ENCODE measurements at places on chromosomes 4 and X.

DNA sequence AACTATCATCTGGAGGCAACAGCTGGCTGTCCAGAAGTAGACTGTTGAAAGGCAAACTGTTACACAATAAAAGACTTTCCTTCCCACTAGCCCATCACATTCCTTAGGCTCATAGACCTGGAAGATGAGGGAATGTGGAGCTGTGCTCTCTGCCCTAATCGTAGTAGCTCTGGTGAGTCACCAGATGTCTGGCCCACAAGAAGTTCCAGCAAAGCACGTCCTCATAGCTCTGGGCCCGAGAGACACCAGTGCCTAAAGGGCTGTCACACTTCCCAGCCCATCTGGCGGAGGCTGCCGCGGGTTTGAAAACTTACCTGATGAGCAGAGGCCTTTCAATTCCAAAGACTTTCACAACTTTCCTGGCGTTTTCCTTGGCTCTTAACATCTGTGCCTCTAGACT lies 81.7 kb upstream of the STOX2 start:
- peak; percentile 10 for DNase-seq

- DNase-seq, result no peak
Measured at GRCh38 chr4:157674699-157675098, 454.2 kb downstream of the GRIA2 start.

DNA sequence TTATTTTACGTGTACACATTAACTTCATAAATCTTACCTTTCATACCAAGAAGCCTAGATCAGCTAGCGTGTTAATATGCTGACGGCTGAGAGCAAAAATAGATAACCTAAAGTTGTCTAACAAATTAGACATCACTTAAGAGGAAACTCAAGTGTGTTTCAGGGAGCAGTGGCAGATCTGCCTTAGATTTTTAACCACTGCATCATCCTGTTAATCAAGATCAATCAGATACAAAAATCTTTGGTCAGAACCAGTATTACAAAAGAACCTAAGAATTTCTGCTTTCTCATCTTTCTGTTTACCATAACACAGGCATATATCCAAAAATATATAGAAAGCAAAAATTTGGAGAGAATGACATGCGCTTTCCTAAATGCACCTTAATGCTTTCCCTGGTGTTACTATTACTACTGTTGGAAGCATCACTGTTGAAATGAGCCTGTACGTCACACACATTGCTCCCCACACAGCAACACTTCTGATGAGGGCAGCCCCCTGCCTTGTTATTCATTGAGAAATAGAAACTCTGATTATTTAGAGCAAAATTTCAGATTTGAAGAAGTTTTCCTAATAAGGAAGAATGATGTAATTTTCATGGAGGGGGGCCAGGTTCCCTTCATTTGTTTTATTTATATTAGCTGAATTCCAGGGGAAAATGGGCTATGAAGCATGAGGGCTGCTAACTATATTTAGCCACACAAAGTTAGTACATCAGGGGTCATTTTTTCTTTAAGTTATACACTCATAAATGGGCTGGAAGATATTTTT lies 152.3 kb downstream of the CBR4 start:
- no peak for DNase-seq

DNA sequence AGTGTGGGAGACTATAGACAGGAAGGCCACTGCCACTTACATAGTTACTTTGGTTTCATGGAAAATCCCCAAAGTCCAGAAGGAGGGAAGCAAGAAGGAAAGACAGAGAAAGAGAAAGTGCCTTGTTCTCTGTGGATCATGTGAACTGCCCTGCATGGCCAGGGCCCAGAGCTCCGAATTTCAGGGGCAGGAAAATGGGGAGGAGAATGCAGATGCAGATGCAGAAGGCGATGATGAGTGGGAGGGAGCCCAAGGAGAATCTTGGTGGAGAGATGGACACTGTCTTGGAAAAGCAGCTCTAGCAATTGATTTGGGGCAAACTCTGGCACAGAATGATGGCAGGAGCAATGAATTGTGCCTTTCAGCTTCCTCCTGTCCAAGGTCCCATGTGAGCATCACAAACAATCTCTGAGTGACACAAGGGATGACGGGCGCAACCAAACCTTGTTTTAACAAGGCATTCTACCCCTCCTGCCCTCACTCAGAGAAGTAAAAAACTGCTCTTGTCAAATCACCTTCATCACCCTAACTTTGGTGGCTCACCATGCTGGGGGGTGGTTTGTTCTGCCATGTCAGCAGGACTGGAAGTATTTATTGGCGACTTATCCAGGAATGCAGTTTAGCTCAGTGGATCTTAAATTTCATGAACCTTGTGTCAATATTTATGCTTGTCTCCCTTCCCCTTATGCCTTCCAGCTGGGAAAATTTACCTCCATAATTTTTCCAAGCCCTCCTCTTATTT lies 53.5 kb downstream of the TSC22D3 start:
- no peak for DNase-seq

- no peak for DNase-seq
Measured at GRCh38 chr4:44722001-44722400, 4.4 kb downstream of the GNPDA2 start.

DNA sequence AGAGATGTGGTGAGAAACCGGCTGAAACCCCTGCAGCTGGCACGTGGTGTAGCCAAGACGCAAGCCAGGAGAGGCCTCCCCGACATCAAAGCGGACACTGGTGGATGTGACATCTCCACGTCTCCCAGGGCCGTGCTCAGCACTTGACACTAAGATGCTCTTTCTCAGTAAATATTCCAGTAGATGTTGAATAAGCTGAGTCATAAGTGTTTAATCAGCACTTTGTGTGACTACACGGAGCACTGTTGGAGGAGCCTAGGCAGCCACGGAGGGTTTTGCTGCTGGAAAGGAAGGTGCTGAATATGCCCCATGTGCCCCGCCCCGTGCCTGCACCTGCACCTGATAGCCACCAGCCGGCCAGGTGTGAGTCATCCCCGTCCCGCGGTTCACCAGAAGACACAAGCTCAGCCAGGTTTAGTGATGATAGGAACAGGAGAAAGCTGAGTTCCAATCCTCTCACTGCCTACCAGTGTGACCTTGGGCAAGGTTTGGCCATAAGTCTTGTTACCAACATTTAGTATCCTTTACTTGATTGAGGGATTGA lies 29.0 kb upstream of the C4orf50 start:
- no peak for DNase-seq

GRCh38 chrX:790783-791360 lies 160.3 kb downstream of the SHOX start:
- no peak for DNase-seq

DNA sequence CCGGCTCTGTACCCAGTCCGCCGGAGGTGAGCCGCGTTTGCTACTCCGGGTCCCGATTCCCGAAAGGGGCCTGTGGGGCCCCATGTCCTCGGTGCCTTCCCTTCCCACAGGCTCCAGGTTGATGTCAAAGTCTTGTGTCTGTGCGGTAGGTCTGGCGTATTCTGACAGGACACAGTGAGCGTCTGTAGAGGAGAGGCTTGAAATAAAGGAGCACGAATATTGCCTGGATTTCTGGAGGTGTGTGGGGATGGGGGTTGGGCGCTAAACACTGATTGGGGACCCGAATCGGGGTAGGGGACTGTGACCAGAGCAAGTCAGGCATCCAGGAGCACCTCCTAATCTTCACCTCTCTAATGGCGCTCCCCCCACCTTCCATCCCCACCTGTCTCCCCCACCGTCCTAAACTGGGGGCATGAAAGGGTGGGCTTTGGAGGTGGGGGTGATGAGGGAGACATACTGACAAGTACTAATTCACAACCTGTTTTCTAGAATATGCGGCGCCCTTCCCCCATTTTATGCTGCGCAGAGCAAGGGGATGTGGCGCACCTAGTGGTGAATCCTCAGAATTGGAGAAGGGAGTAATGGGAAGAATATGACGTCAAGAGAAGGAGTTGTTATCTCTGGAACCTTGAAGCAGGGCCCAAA lies 855 bp downstream of the GPRASP2 start:
- no peak for DNase-seq

DNA sequence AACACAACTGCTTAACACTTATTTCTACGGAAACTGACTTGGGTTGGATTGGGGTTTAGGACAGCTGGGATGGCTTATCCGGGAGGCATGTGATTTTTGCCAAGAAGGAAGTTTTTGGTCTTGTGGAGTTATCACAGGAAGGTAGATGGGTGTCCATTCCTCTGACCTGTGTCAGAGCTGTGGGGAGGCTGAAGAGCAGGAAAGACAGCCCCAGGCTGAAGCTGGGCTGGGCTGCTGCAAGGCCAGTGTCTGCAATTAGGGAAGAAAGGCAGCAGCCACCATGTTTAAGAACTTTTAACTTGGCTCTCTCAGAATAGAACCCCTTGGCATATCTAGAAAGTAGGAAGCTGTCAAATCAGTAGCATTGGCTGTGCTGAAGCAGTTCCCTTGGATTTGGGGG lies 42.3 kb downstream of the CCNG2 start:
- no peak for DNase-seq

DNA sequence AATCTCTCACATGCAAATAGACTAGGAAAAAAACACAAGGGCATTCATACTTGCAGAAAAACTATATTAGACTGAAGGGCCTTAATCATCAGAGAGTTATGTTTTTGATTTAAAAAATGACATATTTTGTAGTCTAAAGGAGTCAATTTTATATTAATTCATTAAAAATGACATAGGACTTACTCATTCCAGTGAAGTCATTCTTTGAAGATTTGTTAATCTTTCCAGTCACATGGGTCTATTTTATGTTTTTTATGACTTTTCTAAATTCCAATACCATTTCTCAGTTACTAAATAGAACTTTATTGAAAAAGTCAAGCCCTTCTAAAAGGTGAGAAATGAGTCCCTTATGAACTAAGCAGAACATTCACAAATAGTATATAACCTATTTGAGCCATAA lies 743.8 kb upstream of the INTU start:
- peak; percentile 23 for DNase-seq

- no peak for DNase-seq
Measured at GRCh38 chrX:47482512-47483305, at the start of gene ZNF41. ZNF41 (minus strand) TSS chrX:47483222; CDS start chrX:47467481, 15,741 bp downstream.

- no peak for DNase-seq
Measured at GRCh38 chr4:122823476-122823875, 3.2 kb upstream of the FGF2 start.

DNA sequence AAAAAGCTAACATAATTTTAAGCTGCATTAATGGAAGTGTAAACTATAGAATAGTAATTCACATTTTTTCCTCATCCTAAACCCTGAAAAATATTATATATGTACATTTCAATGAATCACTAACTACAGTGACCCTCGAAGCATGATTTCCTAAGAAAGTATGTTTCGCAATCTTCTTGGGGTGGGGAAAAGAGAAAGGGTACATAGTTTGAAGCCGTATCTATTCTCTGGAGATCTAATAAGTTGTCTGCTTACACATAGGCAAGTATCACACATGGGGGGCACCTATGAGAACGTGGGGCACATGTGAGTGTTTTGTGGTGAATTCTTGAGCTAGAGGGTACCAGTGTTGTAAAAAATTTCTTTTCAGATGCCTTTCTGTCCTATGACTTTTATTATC lies 71.2 kb downstream of the JADE1 start:
- no peak for DNase-seq

- no peak for DNase-seq
Measured at GRCh38 chrX:10076765-10077164, 80.0 kb upstream of the CLCN4 start.

GRCh38 chrX:16958356-16958755 lies 11.9 kb downstream of the REPS2 start:
- DNase-seq, result no peak

GRCh38 chrX:85109235-85109634 lies 105.6 kb downstream of the APOOL start:
- DNase-seq, result no peak

GRCh38 chr4:3655963-3656362 lies 110.2 kb upstream of the ADRA2C start:
- no peak for DNase-seq

GRCh38 chr4:98113012-98113411 lies 30.3 kb downstream of the STPG2 start:
- DNase-seq, result peak; percentile 1

- DNase-seq, result no peak
Measured at GRCh38 chrX:117196481-117196880, 733.7 kb upstream of the CT83 start.

DNA sequence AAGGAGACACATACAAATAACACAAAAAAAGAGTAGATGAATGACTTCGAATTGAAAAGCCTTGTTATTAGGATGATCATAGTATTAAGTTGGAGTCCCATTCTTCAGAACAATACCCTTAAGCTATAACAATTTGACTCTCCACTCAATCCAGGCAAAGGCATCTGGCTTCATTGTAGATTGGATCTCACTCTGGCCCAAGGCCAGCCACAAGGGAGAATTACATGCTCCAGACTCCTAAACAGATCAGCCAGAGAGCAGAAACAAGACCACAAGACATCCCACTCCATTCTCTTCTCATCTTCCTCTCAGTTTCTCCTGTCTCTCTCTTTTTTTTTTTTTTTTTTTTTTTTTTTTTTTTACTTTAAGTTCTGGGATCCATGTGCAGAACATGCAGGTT lies 213.9 kb downstream of the DHX15 start:
- no peak for DNase-seq

DNA sequence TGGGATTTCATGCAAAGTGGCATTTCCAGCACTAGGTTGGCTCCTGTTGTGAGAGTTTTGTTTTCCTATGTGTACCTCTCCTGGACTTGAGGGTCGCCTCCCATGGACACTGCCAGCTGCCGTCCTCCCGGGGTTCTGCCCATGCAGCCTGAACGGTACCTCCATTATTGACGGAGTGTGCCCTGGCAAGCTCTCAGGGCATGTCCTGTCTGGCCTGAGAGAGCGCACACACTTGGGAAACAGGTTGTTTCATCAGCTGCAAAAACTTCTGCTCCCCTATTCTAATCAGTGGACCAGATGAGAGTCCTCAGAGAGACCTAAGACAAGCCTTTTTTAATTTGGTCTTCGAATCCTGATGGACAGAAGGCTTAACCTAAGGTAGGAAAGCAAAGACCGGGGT lies 56.6 kb upstream of the HOPX start:
- DNase-seq, result no peak

GRCh38 chr4:1998296-1998695 lies 10.5 kb downstream of the NELFA start:
- no peak for DNase-seq

- no peak for DNase-seq
Measured at GRCh38 chr4:44535981-44536380, 87.4 kb upstream of the KCTD8 start.

GRCh38 chrX:9885150-9885549 lies 82.0 kb upstream of the CLDN34 start:
- DNase-seq, result peak; percentile 15

DNA sequence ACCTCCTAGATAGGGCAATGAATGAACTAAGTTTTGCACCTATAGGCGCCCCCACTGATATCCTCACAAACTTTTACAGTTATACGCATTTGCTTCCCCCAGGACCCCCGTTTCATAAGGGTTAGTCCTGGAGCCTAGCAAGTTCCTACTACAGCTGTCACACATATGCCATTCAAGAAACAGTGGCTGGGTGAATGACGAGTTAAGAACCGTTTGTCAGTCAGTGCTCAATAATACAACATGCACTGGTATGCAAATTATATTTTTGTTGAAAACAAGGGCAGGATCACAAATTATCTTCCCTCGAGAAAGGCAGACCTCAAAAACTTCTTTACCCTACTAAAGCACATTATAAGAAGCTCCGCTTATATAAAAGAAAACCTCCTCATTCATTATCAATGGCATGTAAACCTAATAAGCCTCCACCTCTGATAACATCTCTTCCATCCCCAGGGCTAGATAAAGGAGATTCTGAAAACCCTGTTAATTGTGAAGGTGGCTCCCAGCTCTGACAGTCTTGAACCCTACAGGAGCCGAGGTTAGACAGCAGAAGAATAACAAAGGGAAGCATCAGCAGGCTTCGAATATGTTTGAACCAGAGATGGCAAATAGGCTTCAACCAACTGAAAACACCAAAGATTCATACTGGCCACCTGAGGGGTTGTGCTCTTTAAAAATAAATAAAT lies 40.3 kb downstream of the AFAP1 start:
- no peak for DNase-seq

- no peak for DNase-seq
Measured at GRCh38 chrX:57178605-57179004, 41.4 kb upstream of the SPIN2A start.

All from GM04504 (cell line).